ENCODE measurements at places on chromosomes 5 and 9.

- DNase-seq, result no peak
Measured at GRCh38 chr9:112884721-112885120, 6.0 kb downstream of the SLC46A2 start.

GRCh38 chr9:87386490-87387025 lies 111.1 kb upstream of the DAPK1 start:
- DNase-seq, result peak; percentile 1

GRCh38 chr9:121405899-121406298 lies 35.8 kb upstream of the STOM start:
- no peak for DNase-seq

GRCh38 chr5:172740428-172741205 lies 30.4 kb downstream of the DUSP1 start:
- no peak for DNase-seq

GRCh38 chr5:76986825-76987526 lies 34.1 kb downstream of the CRHBP start:
- DNase-seq, result no peak

GRCh38 chr5:5069851-5070250 lies 70.3 kb upstream of the ADAMTS16 start:
- DNase-seq, result no peak

DNA sequence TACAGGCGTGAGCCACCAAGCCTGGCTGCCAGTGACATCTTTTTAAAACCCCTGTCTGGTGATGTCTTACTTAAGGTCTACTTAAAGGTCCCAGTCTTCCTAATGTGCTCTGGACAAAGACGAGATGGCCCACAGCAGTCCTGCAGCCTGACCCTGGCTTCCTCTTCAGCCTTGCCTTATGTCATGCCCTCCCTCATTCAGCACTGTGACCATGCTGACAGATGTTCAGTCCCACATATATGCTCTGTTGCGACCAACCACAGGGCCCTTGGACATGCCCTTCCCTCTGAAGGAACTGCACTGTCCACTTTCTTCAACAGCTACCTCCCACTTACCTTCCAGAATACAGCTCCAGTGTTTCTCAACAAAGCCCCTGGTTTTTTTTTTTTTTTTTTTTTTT lies 172.8 kb upstream of the PANK3 start:
- DNase-seq, result no peak

GRCh38 chr5:147986134-147986757 lies 77.5 kb upstream of the SPINK5 start:
- no peak for DNase-seq

DNA sequence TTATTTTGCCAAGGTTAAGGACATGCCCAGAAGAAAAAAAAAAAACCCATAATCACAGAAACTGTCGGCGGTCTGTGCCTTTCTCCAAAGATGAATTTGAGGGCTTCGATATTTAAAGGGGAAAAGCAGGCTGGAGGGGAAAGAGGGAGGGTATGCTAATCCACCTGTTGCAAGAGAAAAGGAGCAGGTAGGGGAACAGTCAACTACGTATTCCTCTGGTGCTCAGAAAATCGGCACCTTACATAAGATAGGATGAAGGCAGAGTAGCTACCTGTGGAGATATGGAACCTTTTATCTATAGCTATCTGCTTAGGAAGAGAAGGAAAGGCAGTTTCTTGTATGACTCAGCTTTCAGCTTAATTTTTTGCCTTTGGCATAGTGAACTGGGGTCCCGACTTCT lies 77.7 kb downstream of the PTCD2 start:
- no peak for DNase-seq

GRCh38 chr5:80182809-80183580 lies 72.9 kb downstream of the SERINC5 start:
- DNase-seq, result no peak

DNA sequence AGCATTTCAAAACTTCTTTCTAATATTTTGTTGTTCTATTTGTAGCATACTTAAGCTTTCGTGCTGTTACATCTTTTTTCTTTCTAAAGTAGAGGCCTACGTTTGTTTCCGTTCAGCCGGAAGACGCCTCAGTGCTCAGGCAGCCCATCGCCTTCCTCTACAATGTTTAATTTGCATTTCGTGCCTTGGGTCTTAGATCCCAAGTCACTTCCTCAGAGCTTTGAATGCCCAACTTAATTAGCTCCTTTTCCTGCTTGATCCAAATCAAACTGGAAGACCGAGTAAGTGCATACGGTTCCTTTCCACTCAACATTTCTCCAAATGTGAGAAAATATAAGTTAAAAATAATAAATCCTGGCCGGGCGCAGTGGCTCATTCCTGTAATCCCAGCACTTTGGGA lies 43.2 kb downstream of the MRPL36 start:
- DNase-seq, result no peak

- no peak for DNase-seq
Measured at GRCh38 chr5:168972731-168973130, 328.2 kb downstream of the SLIT3 start.

DNA sequence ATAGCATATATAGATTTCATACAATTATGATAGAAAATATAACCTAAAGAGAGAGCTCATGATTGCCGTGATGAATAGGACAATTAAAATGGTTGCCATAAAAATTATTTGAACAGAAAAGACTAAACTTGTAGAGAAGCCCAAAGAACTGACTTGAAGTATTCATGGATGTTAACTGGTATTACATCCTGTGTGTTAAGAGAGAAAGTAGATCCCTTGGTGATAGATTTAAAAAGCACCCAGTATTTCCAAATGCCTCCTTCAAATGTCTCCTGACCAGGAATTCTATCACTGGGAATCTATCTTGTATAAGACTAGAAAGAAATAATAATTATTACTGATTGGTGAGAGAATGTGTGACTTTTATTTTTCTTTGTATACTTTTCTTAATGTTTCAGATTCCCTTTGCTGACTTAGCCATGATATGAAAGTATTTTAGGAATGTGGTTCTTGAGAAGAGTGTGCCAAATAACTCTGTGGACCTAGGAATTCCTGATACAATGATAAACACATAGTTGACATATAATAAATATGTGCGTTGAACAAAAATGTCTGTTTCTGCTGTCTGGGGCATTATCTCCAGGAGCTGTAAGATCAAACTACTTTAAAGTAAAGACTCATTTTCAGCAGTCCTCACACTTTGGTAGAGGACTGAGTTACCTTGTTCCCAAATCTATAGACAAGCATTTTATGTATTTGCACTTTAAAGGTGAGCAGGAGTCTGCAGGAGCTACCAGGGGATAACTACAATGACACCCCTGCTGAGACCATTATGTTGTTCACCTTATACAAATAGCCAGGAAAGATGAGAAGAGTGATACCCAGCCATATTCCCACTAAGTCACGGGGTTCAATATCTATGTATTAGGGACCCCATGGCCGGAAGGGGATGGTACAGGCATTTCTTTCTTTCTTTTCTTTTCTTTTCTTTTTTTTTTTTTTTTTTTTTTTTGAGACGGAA lies 211.1 kb upstream of the TLE4 start:
- DNase-seq, result no peak

DNA sequence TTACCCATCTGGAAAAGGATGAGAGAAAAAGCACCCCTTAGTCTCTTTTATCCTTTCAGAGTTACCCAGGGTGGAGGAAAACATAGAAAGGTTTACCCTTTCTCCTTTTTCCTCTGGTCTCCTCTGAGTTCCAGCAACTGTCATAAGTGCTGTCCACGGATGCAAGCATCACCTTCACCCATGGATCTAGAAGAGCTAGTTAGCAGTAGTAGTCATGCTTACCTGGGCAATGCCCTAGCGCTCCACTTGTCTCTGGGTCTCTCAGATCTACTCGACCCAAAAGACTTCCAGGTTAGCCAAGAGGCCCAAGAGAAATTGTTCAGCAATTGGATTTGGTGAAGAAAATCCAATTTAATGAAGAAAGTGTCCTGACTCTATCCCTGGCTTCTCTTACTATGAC lies 656.2 kb upstream of the PTPRD start:
- DNase-seq, result no peak

DNA sequence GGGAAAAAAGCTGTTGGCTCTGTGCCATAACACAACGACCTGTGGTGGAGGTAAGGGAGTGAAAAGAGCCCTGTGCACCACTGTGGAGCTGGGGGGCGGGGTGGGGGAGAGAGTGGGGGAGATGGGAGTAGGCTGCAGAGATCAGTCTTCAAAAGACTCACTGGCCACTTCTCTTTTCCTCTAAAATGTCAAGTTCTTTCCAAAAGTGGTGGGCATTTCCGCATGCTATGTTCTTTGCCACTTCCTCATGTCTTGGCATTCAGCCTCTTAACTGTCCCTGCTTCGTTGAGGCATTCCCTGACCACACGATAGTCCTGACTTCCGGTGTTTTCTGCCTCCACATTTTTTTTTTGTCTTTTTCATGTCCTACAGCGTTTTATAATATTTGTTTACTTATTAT lies 2.4 kb upstream of the PPP2R2B start:
- DNase-seq, result no peak

DNA sequence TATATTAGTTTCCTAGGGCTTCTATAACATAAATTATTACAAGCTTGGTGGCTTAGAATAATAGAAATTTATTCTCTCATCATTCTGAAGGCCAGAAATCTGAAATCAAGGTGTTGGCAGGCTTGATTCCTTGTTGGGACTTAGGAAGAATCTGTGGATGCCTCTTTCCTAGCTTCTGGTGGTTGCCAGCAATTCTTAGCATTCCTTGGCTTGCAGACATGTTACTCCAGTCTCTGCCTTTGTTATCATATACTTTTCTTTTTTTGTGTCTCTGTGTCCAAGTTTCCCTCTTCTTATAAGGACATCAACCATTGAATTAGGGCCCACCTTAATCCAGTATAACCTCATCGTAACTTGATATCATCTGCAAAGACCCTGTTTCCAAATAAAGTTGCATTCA lies 31.4 kb downstream of the CTNNA1 start:
- no peak for DNase-seq

DNA sequence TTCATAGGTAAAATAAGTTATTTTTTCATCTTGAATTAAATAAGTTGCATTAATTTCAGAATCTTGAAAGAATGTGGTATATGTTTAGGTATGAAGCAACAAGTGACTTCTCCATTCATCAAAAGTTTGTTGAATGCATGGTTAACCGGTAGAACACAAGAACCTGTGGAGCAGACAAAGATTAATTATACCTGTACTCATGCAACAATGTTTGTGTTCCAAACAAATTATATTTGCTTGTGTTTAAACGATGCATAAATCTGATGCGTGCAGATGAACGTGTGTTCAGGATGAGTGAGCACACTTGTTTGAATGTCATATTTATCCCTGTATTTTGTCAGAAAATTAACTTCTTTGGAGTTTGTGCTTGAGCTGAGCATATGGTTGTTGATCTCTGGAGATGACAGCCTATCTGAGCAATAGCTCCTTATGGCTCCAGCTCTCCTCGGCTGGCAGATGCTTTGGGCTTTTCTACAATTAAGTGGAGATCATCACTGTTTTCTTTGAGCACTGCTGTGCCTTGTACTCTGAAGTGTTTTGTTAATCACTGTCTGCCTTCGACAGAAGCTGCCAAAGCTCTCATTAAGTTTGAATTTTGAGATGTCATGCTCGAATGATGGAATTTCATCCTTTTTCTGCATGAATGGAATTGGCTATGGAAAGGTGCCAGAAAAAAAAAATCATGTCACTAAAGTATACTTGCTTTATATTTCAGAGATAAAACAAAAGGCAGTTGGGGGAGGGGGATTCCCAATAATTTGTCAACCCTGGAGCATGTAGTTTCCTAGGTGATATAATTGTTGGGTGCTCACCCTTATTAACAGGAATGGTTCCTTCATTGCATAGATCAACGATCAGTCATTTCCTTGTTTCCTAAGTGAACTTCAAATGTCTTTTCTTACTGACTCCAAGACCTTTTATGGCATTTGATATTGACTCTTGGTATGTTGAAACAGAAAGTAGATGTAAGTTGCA lies 502.5 kb upstream of the ARRDC3 start:
- DNase-seq, result no peak
